ENCODE measurements at places on chromosomes 11 and 22.

- no peak for DNase-seq
Observed at GRCh38 chr11:102313238-102313940, 3.9 kb upstream of the BIRC3 start.

DNA sequence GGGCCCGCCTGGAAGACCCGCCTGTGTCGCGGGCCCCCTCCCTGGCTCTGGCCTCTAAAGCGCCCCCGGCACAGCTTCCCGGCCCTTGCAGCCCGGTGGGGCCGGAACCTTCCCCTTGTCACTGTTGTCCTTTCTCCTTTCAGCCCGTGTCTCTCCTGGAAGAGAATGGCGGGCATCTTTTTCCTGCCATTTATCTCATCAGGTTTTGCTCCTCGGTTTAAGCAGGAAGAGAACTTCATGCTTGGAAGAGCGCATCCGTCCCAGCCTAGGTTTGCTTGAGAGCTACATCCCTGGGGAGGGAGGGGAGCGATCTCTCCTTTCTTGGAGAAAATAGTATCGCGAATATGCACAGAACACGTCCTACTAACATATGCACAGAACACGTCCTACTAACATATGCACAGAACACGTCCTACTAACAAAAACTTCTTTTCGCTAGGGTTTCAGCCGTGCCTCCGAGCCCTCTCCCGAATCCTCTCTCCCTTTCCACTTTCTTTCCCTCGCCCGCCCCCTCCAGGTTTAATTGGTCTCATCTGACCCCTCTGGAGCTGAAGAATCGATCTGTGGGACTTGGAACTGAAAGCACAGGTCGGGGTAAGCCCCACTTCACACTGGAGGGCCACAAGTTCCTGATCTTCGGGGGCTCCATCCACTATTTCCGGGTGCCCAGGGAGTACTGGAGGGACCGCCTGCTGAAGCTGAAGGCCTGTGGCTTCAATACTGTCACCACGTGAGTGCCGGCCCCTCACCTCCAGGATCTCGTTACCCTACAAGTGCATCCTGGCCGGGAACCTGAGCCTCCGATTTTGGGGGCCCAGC lies 1.2 kb downstream of the GLB1L3 start:
- no peak for DNase-seq

GRCh38 chr11:1139441-1140083 lies 18.2 kb upstream of the MUC5AC start:
- DNase-seq: no peak

- no peak for DNase-seq
Observed at GRCh38 chr11:108853864-108854263, 189.0 kb downstream of the DDX10 start.

- no peak for DNase-seq
Observed at GRCh38 chr11:71252269-71252769, at the start of gene SHANK2. SHANK2 (minus strand) TSS chr11:71252577; CDS start chr11:71147326, 105,251 bp downstream.

DNA sequence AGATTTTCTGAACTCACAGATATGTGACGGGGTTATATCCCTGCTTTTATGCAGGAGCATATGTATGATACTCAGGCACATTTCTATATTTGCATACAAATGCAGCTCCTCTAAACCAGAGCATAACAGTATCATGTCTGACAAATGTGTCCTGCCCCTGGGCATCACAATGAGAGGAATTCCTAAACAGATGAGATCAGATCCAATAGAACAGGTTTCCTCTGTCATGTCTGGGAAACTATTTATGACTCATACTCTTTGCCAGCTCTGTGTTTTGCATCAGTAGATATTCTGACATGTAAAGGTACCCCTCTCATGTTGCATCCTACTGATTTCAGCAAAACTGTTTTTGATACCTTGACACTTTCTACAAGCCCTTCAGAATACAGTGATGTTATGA lies 29.4 kb downstream of the SYT9 start:
- DNase-seq: no peak

Measured in CD4-positive, alpha-beta T cell treated with Interferon gamma for 1 hour (primary cell).